Central memory CD4-positive, alpha-beta T cell (primary cell): ENCODE measurements at places on chromosomes 5 and 9.

GRCh38 chr9:132152231-132152630, 9.6 kb upstream of the NTNG2 start:
- DNase-seq, result no peak

DNA sequence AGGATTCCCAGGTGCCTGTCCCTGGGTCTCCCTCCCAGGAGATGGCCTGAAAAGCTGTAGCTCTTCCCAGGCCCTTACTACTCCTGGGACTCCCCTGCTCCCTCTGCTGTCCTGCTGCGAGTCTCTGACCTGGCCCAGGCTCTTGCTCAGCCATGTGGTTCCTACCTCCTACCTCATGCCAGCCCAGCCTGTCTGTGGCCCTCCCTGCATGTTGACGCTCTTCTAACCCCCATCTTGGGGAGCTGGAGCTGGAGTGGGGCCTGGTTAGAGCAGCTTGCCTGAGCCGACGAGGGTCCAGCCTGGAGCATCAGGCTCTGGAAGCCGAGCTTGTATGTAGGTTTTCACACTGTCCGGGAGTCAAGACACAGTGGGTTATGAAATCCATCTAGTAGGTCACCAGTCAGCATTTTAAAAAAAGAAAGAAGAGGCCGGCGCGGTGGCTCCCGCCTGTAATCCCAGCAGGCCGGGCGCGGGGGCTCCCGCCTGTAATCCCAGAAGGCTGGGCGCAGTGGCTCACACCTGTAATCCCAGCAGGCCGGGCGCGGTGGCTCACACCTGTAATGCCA, 244.4 kb downstream of the FANCC start:
- no peak for DNase-seq

DNA sequence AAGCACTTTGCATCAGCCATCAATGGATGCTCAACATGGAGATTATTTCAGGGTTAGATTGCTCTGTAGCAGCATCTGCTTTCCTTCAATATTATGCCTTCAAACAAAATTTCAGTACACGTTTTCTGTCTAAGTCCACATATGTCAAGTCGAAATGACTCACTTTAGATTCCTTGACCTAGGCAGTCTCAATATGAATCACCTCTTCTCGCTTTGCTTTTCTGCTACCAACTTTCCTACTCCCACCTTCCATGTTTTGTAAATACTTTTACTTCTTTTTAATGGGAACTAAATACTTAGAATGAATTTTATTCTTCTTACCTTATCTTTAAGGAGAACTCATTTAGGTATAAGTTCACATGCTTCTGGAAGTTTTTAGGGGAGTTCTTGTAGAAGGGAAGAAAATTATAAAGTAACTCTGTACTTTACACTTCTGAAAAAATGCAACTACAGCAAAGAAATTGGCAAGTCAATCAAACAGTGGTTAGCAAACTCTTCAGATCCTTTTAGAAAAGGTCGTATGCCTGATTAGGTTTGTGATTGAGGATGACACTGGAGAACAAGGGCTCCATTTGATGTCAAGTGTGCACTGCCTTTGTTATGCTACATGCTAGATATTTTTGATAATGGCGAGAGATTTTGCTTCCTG, 478.5 kb upstream of the SMARCA2 start:
- no peak for DNase-seq

DNA sequence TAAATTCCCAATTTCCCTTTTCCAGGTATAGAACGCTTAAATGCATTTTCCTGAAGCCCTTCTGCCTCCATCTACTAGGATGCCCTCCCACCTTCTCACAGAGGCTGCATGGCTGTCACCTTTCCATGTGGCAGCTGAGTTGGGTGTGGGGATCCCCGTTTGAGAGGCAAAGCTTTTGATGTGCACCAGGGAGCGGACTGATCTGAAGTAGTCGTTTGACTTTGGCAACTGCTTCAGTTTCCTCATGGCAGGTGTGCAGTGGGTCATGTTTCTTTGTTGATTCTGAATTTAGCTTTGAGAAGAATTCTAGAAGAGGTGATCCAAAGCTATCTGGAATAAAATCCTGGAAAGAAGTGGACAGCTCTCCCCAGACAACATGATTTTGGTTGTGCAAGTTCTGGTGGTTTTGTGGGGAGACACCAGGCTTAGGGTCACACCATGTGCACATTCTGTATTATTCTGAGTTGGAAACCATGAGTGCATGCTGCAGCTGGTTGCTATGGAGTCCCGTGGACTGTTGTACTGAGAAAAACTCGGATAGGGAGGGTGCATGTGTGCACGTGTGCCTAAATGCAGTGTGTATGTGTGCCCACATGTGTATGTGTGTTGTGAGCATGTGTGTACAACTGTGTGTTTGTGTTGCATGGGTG, 63.5 kb downstream of the GADD45G start:
- no peak for DNase-seq

GRCh38 chr9:15219546-15219945, 87.5 kb downstream of the TTC39B start:
- no peak for DNase-seq

DNA sequence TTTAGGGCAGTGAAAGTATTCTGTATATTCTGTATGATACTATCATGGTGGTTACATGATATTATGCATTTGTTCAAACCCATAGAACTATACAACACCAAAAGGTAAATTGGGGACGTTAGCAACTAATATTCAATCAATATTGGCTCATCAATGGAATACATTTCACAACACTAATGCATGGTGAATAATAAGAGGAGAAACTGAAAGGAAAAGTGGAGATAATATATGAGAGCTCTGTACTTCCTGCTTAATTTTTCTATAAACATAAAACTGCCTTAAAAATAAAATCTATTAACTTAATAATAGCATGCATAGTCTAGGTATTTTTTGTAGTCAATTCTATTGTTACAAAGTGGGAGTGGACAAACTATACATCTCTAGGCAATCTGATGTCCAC, 66.3 kb downstream of the TRIM32 start:
- DNase-seq, result no peak

GRCh38 chr5:154115291-154115690, 75.2 kb upstream of the GALNT10 start:
- no peak for DNase-seq

- DNase-seq, result no peak
Measured at GRCh38 chr5:36552651-36553393, 53.6 kb upstream of the SLC1A3 start.
